ENCODE measurements at places on chromosomes 3 and 15. TPM values are rescaled to one million over a fixed set of nuclear protein-coding genes. Genes with fewer than 3 reads are reported as not detected.

- H3K4me1 ChIP-seq: no peaks in the 10 kb centered on the region
- H3K27me3 ChIP-seq: no peaks in the 10 kb centered on the region
- H3K36me3 ChIP-seq: no peaks in the 10 kb centered on the region
- H3K4me3 ChIP-seq: no peak overlapping the region
- no peak for DNase-seq
Observed at GRCh38 chr3:126424039-126424717, 29.5 kb downstream of the CFAP100 start.

DNA sequence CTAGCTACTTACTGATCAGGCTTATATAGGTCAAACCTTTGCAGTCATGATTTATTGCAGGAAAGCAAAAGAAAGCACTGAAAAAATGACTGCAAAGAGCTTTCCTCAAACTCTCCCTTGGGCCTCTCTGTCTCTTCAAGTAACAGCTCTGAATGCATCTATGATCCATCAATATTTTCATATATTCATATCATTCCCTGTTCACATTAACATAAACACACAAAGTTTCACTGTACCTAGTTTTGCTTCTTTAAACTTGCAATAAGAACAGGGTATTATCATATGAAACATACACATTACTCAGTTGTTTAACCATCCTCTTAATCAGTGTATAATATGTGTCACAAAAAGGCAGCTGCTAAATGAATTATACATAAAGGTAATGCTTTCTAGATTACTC is 107.9 kb upstream of the ARL6 start:
- no peak overlapping the region for H3K4me3 ChIP-seq
- DNase-seq: no peak
- no peaks in the 10 kb centered on the region for H3K27me3 ChIP-seq
- H3K4me1 ChIP-seq: no peaks in the 10 kb centered on the region
- H3K27ac ChIP-seq: no peak overlapping the region

KBTBD13 gene
- polyA plus RNA-seq: 0.07 TPM

C3orf22 gene
- not detected for polyA plus RNA-seq

FANCD2OS gene
- not detected for polyA plus RNA-seq

- no peaks in the 10 kb centered on the region for H3K4me1 ChIP-seq
- no peak for DNase-seq
- no peaks in the 10 kb centered on the region for H3K36me3 ChIP-seq
- no peak overlapping the region for H3K27ac ChIP-seq
- H3K4me3 ChIP-seq: no peak overlapping the region
- H3K27me3 ChIP-seq: no peaks in the 10 kb centered on the region
Observed at GRCh38 chr3:2303566-2303965, 204.9 kb downstream of the CNTN4 start.

DNA sequence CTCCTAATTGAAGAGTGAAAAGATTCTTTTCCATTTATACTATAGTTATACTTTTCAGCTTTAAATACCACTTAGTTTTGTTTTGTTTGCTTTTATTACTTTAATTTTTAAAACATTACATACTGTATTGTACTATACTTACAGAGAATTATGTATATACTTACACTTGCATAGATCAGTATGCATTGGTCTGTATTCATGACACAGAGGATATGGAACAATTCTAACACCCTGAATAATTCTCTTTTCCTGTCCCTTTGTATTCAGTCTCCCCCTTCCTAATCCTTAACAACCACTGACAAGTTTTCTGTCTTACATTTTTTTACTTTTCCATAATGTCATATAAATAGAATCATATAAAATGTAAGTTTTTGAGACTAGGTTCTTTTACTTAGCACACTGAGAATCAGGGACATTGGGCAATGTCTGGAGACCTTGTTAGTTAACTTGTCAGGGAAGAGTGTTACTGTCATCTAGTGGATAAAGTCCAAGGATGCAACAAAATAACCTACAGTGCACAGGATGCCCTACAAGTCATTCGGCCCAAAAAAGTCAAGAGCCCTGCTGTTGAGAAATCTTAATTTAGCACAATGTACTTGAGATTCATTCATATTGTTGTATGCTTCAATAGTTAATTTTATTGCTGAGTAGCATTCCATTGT is 95.7 kb upstream of the MCTP2 start:
- no peak overlapping the region for H3K4me3 ChIP-seq
- DNase-seq: no peak
- no peaks in the 10 kb centered on the region for H3K36me3 ChIP-seq
- no peaks in the 10 kb centered on the region for H3K27me3 ChIP-seq
- no peaks in the 10 kb centered on the region for H3K4me1 ChIP-seq

DNA sequence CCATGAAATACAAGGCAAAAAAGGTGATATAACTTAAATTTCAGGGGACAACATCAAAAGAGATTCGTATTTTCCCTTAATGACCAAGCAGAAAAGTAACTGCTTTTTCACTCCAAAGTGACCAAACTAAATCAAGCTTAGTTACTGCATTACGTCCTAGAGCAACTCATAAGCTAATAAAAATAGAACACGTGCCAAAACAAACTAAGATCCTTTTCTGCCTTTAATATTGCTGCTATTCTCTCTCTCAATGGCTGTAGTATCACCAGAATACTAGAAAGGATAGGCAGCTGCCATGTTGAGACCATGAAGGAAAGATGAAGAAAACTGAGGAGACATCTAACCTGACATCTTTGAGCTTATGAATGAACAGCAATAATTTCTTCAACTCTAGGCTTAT is 43.3 kb downstream of the UBXN7 start:
- no peak overlapping the region for H3K27ac ChIP-seq
- H3K4me3 ChIP-seq: no peak overlapping the region
- no peaks in the 10 kb centered on the region for H3K27me3 ChIP-seq

DNA sequence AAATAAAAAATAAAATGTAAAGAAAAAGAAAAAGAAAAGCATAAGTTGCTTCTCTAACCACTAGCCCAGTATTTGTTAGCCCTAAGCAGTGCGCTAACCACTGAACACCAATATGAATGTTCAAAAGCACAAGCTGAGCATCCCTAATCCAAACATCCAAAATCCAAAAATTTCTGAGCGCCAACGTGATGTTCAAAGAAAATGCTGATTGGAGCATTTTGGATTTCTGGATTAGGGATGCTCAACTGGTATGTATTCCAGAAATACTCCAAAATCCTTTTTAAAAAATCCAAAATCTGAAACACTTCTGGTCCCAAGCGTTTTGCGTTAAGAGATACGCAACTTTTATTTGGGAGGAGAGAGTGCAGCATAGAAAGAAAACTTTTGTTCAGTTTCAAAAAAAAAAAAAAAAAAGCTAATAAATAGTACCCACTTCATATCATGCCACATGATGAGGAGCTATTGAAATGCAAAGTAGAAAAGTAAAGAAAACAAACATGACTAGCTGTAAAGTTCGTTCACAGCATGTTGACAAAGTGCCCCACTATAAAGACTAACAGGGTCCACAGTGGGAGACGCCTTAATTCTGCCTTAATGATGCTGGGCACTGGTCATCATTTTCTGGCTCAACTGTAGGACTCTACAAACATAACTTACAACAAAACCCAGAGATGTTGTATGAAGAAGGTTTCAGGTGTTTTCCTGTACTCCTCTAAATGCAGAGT is 32.4 kb downstream of the EDC3 start:
- peaks cover 4% of the 10 kb centered on the region for H3K4me1 ChIP-seq
- no peaks in the 10 kb centered on the region for H3K27me3 ChIP-seq
- no peak for DNase-seq
- H3K4me3 ChIP-seq: no peak overlapping the region
- H3K36me3 ChIP-seq: no peaks in the 10 kb centered on the region
- no peak overlapping the region for H3K27ac ChIP-seq

CD86 gene
- polyA plus RNA-seq: 0.85 TPM

DNA sequence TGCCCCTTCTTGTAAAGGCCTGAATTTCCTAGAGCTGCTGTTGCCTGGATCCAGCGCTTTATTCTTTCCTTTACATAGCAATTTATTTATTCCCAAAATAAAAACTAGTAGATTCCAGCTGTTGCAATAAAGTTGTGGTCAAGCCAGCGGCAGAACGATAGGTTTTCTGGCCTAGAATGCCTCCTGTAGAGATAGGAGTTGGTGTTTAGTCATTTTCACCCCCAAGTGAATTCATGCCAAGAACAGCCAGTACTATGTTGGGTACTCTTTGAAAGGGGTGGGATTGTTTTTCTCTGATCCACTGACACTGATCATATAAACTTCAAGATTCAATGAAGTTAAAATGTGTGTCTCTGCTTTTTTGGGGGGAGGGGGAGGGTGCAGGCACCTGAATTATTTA is 69.7 kb downstream of the KLHL25 start:
- H3K27ac ChIP-seq: peak overlapping the region; percentile 38
- no peak overlapping the region for H3K4me3 ChIP-seq
- H3K36me3 ChIP-seq: no peaks in the 10 kb centered on the region
- no peaks in the 10 kb centered on the region for H3K27me3 ChIP-seq

- no peaks in the 10 kb centered on the region for H3K27me3 ChIP-seq
- no peaks in the 10 kb centered on the region for H3K4me1 ChIP-seq
- no peak overlapping the region for H3K27ac ChIP-seq
- no peak for DNase-seq
- H3K4me3 ChIP-seq: no peak overlapping the region
Observed at GRCh38 chr3:121918779-121919483, 24.7 kb downstream of the SLC15A2 start.

CCNB2 gene
- polyA plus RNA-seq: 1.3 TPM

- H3K4me1 ChIP-seq: peaks cover 3% of the 10 kb centered on the region
- H3K27ac ChIP-seq: no peak overlapping the region
- H3K36me3 ChIP-seq: no peaks in the 10 kb centered on the region
- peak overlapping the region; percentile 77 for H3K4me3 ChIP-seq
- no peak for DNase-seq
- no peaks in the 10 kb centered on the region for H3K27me3 ChIP-seq
Observed at GRCh38 chr3:179324270-179324754, 1.5 kb downstream of the ZNF639 start.

GRCh38 chr3:49313896-49314688 is 25.8 kb downstream of the USP4 start:
- no peaks in the 10 kb centered on the region for H3K36me3 ChIP-seq
- H3K4me3 ChIP-seq: no peak overlapping the region
- no peak for DNase-seq
- no peak overlapping the region for H3K27ac ChIP-seq
- no peaks in the 10 kb centered on the region for H3K27me3 ChIP-seq

ANKRD63 gene
- not detected for polyA plus RNA-seq

PRR20G gene
- not detected for polyA plus RNA-seq

- H3K36me3 ChIP-seq: no peaks in the 10 kb centered on the region
- no peaks in the 10 kb centered on the region for H3K4me1 ChIP-seq
- no peak for DNase-seq
- H3K4me3 ChIP-seq: no peak overlapping the region
Observed at GRCh38 chr3:122357828-122358702, 25.0 kb downstream of the MIX23 start.

DNA sequence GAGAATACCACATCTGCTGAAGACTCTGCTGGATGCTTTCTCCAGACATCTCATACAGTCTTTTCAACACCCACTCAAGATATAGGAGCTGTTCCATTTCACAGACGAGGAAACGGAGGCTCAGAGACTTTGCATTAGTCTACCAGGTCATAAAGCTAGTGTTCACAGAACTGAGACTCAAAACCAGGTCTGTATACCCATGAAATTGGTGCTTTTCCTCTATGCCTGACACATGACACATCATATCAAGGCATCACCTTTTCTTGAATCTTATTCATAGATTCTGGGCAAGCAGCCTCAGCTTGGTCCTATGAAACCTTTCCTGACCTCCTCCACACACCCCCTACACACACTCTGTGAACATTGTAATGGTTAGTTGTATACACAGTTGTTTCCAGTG is 101.2 kb downstream of the LPP start:
- H3K27me3 ChIP-seq: no peaks in the 10 kb centered on the region
- H3K4me3 ChIP-seq: no peak overlapping the region
- no peak overlapping the region for H3K27ac ChIP-seq
- no peaks in the 10 kb centered on the region for H3K36me3 ChIP-seq
- peaks cover 10% of the 10 kb centered on the region for H3K4me1 ChIP-seq

THSD4 gene
- 13.7 TPM for polyA plus RNA-seq

DNA sequence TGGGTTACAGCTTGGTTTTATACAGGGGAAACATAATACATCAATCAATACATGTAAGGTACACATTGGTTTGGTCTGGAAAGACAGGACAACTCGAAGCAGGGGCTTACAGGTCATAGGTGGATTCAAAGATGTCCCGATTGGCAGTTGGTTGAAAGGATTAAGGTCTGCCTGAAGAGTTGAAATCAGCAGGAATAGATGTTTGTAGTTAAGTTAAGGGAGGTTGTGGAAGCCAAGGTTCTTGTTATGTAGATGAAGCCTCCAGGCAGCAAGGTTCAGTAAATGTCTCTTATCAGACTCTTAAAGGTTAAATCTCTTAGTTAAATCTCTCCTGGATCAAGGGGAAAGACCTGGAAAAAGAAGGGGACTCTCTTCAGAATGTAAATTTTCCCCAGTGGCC is 58.4 kb upstream of the MINAR1 start:
- no peak overlapping the region for H3K4me3 ChIP-seq
- no peaks in the 10 kb centered on the region for H3K4me1 ChIP-seq
- no peak overlapping the region for H3K27ac ChIP-seq
- H3K36me3 ChIP-seq: no peaks in the 10 kb centered on the region

FBXO40 gene
- polyA plus RNA-seq: 0.63 TPM

MCTP2 gene
- 2.0 TPM for polyA plus RNA-seq

DNA sequence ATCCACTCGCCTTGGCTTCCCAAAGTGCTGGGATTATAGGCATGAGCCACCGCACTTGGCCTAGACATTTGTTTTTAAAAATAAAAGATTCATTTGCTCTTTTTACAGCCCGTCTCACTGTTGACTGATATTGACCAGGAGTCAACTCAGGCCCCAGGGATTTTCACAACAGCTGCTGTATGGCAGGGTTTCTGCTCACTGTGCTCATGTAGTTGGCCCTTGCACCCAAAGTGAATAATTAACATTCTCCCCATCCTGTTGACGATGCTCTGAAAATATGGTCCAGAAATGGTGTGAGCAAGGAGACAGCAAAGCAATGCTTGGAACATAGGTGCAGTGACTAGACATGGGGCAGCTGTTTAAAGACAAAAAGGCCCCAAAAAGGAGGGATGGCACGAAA is 2.9 kb upstream of the CCR5 start:
- H3K27me3 ChIP-seq: no peaks in the 10 kb centered on the region
- H3K36me3 ChIP-seq: no peaks in the 10 kb centered on the region
- no peak overlapping the region for H3K27ac ChIP-seq
- DNase-seq: no peak

- H3K4me1 ChIP-seq: peaks cover 11% of the 10 kb centered on the region
- no peaks in the 10 kb centered on the region for H3K36me3 ChIP-seq
- H3K27me3 ChIP-seq: no peaks in the 10 kb centered on the region
- H3K4me3 ChIP-seq: no peak overlapping the region
Observed at GRCh38 chr3:197356275-197356674, 57.9 kb upstream of the DLG1 start.

GRAMD1C gene
- polyA plus RNA-seq: 0.75 TPM

ST6GAL1 gene
- polyA plus RNA-seq: 55.2 TPM

GRCh38 chr3:177820683-177821316 is 623.5 kb upstream of the TBL1XR1 start:
- H3K4me1 ChIP-seq: peaks cover 7% of the 10 kb centered on the region
- H3K27me3 ChIP-seq: no peaks in the 10 kb centered on the region
- DNase-seq: no peak
- H3K36me3 ChIP-seq: no peaks in the 10 kb centered on the region
- H3K4me3 ChIP-seq: no peak overlapping the region

DNA sequence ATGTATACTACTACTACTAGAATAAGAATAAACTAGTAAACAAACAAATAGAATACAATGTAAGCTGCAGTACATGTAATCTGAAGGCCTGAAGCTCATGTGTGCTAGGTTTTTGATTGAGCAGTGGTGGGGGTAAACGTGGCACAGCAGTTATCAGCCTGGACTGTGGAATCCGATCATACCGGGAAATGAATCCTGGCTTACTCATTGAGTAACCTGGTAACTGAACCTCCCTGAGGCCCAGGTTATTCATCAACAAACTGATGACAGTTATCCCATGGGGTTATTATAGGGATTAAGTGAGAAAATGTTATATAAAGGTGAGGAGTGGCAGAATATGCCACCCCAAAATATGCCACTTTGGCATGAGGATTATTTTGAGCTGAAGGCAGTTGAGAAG is 339.1 kb downstream of the FHIT start:
- H3K27me3 ChIP-seq: no peaks in the 10 kb centered on the region
- H3K27ac ChIP-seq: no peak overlapping the region
- no peak overlapping the region for H3K4me3 ChIP-seq
- no peaks in the 10 kb centered on the region for H3K36me3 ChIP-seq

Data from ovary (tissue), 10 donors.